ENCODE measurements at places on chromosomes 13 and 19.

GRCh38 chr13:43805681-43806128 lies 18.9 kb upstream of the ENOX1 start:
- no peak for DNase-seq

DNA sequence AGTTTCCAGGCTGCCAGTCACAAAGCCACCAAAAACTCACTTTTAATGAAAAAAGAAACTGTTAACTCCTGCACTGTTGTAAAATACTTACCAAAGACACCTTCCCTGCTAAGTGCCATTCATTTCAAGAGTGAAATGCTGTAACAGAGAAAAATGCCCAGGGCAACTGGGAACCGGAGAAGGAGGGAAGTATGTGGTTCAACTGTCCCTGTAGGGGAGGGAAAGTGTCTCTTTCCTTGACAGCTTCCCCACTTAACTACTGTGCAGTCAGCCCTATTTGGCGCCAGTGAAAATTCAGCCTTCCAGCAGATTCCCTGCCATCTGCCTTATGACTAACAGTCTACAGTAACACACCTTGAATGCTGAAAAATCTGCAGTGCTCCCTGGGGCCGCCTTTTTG lies 789.0 kb downstream of the DIAPH3 start:
- DNase-seq: no peak

- no peak for DNase-seq
These were observed 12.8 kb upstream of the MAP2K2 start for GRCh38 chr19:4136680-4137088.

GRCh38 chr19:52398081-52398441 lies 412 bp downstream of the ZNF528 start:
- DNase-seq: no peak

GRCh38 chr13:110127986-110128511 lies 178.9 kb downstream of the COL4A1 start:
- DNase-seq: no peak

Data from astrocyte of the cerebellum (primary cell).